Astrocyte (in vitro differentiated cells and primary cell): ENCODE measurements at places on chromosomes 5 and 9.

GRCh38 chr5:30385754-30386153 is 807.7 kb upstream of the CDH6 start:
- DNase-seq, result no peak

DNA sequence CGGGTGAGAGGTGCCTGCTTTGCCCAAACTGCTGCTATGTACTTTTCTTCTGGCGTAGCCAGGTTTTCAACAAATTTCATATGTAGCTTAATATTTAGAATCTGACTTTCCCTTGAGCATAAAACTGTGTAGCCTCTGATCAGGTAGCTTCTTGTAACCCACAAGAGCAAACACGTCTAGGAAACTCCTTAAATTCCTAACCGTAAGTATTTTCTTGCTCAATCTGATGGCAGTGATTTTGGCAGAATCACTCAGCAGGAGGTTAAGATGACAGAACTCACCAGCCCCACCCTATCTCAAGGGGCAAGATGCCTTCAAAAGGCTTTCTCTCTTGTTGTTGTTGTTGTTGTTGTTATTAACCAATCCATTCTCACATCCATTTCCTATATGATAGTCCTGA is 20.8 kb downstream of the CKMT2 start:
- no peak for DNase-seq

DNA sequence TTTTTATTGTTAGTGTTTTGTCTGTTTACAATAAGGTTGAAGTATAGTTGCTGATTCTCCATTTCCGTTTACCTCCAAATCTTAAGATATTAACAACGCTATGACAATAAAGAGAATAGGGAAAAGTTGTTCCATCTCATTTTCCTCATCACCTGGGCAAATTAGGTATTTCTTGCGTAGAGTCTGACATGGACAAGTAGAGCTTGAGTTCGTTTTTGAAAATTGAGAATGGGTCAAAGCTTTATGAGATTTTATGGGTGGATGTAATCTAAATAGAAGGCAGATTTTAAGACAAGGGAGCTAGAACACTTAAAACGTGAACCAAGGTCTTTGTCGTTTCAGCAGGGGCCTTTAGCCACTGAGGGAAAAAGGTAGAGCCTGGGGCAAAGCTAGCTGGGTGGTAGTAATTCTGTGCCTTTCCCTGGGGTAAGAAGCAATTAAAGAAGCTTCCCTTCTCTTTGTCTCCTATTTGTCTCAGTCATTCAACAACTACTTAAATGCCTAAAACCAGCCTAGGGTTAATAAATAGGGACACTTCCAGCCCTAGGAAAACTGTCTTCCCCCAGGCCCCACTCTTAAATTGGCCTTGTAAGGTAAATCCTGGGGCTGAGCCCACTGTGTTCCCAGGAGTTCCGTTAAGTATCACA is 551 bp upstream of the CAAP1 start:
- DNase-seq, result no peak

- DNase-seq, result no peak
Measured at GRCh38 chr5:60352992-60353599, 346.9 kb downstream of the DEPDC1B start.

DNA sequence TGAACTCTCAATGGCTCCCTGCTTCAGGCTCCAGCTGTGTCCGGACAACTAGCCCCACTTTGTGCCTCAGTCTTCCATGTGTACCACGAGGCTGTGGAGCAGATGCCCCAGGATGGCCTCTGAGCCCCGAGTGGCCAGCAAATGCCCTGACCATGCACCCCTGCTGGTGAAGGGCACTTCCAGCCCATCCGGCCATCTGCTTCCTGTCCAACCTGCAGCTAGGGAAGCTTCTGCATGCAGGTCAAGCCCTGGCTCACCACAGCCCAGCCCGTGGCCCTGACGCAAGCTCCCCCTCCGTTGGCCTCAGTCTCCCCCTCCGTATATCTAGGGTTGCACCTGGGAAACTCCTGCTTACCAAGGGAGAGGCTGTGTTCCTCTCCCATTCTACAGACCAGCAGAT is 4.8 kb downstream of the NINJ1 start:
- DNase-seq, result no peak

DNA sequence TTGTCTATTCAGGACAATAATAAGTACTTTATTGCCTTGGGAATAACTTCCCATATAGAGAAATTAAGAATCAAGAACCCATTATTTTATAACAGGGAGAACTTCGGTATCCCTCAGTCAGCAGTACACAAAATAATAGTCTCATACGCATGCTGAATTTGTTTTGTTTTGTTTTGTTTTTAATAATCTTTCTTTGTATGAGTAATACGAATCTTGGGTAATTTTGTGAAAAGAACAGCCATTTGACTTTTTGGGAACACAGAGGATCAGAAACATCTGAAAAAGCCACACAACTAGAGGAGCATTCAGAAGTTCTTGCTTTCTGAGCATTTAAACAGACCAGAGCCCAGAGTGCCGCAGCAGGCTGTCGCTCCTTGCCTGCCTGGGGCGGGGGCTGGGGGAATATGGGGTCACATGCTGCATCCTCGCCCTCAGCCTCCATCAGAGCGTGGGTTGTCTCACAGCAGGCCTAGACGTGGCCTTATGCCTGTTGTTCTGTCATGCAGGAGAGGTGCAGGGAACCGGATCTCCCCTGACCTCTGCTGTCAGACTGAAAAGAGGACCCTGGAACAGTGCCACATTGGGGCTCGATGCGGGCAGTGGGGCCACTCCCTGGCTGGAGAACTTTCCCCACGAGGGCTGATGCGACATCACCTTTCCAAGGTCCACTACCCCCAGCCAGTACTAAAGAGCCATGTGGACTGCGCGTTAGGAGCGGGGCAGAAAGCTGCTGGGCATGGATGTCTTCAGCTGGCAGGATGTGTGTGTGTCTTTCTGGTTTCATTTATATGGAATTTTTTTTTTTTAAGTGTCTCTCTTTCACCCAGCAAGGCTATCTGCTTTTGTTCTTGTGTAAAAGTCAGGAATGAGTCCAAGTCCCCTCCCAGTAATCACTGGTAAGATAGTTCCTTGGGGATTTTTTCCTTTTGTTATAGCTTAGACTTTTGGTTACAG is 133.4 kb upstream of the OTULINL start:
- peak; percentile 59 for DNase-seq

- DNase-seq, result peak; percentile 85
Measured at GRCh38 chr9:127133739-127134167, 11.3 kb upstream of the ANGPTL2 start.

DNA sequence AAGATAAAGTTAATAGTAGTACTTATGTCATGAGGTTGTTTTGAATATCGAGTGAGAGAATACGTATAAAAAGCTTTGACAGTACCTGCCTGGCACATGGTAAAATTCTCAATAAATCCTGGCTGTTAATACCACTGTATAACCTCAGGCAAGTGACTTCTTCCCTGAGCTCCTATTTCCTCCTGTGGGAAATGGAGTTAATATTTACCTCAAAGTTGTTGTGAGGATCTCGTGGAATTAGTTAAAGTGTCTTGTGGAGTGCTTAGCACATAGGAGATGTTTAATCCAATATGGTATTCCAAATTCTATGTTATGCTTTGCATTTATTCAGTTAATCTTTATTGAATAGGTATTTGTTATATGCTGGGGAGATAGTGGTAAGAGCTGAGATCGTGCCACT is 18.5 kb downstream of the FOCAD start:
- DNase-seq, result no peak

GRCh38 chr5:147704544-147704943 is 78.0 kb downstream of the JAKMIP2 start:
- DNase-seq, result no peak

GRCh38 chr9:35923927-35924763 is 14.9 kb downstream of the SPAAR start:
- peak; percentile 98 for DNase-seq

DNA sequence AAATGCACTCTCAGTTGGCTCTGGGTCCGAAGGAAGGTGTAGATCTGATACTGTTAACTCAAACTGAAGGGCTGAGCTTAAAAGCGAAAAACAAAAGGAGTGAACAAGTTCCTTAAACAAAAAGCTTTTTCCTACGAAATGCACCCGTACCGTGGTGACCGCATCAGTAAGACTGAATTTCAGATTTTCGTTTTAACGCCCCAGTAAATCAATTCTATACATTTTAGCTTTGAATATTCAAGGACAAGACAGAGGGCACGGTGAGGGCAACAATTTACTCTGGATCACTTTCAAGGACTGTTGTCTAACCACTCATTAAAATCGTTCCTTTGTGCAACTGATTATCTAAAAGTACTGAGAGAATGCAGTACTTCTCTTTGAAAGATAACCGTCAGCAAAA is 1.9 kb downstream of the HOMER1 start:
- no peak for DNase-seq

DNA sequence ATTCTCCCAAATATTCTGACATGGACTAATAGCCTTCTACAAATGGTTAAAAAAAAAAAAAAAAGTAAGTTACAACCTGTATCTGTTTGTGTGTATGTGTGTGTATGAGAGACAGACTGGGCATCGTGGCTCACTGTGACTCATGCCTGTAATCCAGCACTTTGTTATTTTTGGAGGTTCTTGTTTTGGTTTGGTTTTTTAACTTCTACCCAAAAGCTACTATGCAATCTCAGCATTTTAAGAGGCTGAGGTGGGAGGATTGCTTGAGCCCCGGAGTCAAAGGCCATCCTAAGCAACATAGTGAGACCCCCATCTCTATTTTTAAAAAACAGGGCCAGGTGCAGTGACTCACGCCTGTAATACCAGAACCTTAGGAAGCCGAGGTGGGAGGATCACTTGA is 17.6 kb upstream of the HAVCR1 start:
- DNase-seq, result peak; percentile 49
